ENCODE measurements at places on chromosomes 1 and 21.

DNA sequence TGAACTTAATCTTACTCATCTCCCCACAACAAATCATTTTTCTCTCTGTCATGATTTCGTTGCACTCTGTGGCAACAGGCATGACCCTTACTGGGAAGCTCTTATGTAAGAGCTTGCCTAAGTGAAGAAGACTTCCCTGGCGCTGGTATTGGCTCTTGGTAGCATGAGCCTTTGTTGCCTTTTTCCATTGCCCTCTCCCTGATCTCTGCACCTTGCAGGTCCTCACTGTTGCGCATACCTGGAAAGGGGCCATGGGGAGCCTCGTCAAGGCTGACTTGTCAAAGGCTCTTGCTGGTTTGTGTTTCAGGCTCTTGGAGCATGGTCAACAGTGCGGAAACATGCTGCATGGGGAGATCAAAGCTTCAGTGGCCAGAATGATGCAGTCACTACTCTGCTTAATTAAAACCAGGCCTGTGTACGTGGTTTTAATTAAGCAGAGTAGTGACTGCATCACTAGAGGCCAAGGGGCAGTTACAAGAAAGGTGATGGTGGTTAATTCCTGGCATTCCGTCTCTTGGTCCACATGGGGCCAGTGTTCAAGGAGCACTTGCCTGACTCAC, 141.3 kb downstream of the SPATA46 start:
- no peak for DNase-seq

- DNase-seq, result no peak
Measured at GRCh38 chr1:210144736-210145135, 87.9 kb upstream of the SERTAD4 start.

GRCh38 chr1:43351421-43352350, 7.1 kb upstream of the CDC20 start:
- no peak for DNase-seq

DNA sequence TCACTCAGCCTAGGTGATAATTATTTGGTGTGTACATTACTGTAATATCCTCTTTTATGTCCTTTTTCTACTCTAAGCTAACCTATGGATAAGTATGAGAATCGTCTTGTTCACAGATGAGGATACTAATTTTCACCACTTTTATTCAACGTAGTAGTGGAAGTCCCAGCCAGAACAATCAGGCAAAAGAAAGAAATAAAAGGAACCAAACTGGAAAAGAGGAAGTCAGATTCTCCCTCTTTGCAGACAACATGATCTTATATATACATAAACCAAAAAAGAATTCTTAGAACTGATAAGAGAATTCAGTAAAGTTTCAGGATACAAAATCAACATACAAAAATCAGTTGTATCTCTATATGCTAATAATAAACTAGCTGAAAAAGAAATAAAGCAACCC, 12.6 kb upstream of the RGL1 start:
- no peak for DNase-seq

DNA sequence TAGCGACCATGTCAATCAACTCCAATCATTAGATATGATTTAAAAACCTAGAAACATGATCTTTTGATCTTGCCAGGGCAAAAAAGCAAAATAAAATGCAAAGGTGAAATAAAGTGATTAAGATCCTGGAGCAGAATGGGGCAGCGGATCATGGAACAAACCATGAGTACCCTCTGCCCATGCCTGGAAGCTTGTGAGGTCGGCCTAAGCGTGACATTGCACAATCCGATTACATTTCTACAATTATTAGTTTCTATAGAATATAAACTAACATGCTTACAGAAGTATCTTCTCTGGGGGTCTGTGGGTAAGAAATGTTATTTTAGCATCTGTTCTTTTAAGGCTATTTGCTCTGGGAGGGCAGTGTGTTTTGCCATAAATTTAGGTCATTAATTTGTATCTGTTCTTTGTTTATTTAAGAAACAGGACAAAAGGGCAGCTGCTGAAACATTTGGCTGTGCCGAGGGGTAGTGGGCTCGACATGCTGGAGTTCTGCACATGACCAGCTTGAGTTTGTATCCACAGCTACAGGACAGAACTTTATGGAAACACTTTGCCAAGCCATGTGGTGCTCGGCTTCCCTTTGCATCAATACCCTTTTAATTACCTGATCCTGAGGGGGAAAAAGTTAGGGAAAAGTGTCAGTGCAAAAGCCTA, 55.9 kb downstream of the ZBTB18 start:
- DNase-seq, result no peak

DNA sequence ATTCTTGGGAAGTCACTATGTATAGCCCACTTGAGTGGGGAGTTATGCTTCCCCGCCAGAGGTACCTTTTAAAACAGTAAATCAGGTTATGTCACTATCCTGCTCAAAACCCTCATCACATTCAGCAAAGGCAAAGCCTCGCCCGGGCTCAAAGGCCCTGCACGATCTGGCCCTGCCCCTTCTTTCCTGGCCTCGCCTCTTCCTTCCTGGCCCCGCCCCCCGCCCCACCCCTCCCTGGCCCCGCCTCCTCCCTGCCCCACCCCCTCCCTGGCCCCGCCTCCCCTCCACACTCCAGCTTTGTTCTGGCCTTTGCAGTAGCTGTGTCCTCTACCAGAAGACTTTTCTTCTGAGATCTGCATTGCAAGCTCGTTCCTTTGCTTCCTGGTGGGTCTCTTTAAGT, 6.6 kb downstream of the LDLRAD2 start:
- no peak for DNase-seq

DNA sequence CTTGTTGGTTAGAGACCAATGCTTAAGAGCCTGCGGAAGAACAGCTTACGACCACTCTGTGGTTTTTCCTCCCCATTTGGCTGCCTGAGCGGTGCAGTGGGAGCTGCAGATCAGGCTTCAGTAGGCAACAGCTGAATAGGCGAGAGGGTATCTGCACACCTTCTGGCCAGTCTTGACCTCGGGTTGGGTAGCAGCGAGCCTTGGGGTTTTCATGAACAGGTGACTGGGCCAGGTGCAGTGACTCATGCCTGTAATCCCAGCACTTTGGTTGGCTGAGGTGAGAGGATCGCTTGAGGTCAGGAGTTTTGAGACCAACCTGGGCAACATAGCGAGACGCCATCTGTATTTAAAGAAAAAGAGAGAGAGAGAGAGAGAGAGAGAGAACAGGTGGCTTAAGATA, 41.0 kb downstream of the NENF start:
- DNase-seq, result no peak

- no peak for DNase-seq
Measured at GRCh38 chr1:210457568-210457967, 128.9 kb downstream of the HHAT start.

DNA sequence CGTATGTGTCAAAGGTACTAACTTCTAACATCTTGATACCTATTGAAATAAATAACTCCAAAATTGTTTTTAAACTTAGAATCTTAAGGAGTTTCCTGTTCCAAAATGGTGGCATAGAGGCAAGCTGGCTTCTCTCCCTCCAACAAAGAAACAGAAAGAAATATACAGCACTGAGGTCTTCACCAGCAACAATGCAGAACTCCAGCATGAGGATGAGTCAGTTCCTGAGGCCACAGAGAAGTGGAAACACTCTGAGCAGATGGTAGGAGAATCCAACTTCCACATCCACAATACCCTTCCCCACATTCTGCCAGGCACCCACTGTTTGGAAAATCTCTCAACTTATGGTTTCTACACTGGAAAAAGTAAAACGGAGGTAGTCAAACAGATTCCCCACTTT, 12.2 kb upstream of the PPIH start:
- no peak for DNase-seq

DNA sequence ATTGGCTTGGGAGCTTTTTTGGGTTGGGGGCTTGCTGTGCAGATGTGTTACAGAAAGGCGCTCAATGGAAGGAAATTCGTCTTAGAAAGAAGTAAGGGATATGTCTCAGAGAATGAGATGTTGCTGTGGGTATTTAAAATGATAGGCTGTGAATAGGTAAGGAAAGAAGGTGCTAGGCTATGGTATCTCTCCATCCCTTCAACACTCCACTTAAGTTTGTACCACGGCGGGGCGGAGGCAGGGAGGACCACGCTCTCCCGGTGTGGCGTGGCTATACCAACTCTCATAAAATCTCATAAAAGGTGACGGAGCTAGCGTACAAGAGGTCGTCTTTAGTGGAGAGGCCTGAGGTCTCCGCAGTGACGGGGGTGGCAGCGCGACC, 305 bp upstream of the RPS6KC1 start:
- no peak for DNase-seq

- DNase-seq, result no peak
Measured at GRCh38 chr1:155198547-155198906, 9.2 kb downstream of the THBS3 start.

- DNase-seq, result no peak
Measured at GRCh38 chr21:18155508-18156193, 89.0 kb upstream of the CHODL start.

DNA sequence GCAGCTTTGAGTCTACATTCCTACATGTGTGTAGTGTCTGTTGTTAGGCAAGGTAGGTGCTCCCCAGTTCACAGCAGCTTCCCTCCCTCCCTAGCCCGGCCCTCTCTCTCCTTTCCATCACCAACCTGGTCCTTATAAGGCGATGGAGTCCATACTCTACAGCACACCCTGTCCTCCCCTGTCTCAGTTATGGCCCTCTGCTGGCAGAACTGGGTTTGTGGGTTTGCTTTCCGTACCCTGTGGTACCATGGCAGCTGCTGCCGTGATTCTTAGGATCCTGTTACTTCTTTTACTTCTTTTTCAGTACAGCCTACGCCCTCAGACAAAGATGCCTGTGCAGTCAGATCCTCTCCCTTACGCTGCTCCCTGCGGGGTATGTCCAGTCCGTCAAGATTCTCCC, 31.7 kb downstream of the AK5 start:
- no peak for DNase-seq

- DNase-seq, result no peak
Measured at GRCh38 chr21:31107176-31107785, 69.0 kb upstream of the KRTAP19-8 start.

DNA sequence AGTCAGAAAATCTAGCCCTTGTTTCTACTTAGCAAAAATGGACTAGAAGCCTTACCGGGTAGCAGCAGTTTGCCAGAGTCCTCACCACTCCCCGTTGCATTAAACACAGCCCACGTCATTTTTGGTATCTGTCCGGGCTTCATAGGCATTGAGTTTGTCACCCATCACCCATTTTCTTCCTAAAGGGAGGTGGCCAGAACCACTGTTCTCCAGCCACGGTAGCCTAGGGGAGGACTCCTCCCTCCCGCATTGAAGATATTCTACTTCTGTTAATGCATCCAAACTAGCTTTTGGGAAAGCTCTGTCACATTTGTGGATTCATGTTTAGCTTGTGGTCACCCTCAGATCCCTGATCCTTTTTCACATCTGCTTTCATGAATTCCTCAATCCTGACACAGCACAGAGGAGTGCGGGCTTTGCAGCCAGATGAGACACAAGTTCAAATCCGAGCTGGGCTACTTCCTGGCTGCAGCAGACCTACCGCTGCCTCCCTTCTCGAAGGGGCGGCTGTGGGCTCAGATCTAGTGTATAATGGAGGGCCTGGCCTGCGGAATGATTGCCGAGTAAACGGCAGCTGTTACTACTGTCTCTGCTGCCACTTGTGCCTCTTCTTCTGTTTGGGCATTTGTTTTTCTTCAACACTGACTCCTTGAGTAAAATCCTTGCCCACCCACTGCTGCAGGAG, 63.2 kb upstream of the EFHD2 start:
- no peak for DNase-seq

DNA sequence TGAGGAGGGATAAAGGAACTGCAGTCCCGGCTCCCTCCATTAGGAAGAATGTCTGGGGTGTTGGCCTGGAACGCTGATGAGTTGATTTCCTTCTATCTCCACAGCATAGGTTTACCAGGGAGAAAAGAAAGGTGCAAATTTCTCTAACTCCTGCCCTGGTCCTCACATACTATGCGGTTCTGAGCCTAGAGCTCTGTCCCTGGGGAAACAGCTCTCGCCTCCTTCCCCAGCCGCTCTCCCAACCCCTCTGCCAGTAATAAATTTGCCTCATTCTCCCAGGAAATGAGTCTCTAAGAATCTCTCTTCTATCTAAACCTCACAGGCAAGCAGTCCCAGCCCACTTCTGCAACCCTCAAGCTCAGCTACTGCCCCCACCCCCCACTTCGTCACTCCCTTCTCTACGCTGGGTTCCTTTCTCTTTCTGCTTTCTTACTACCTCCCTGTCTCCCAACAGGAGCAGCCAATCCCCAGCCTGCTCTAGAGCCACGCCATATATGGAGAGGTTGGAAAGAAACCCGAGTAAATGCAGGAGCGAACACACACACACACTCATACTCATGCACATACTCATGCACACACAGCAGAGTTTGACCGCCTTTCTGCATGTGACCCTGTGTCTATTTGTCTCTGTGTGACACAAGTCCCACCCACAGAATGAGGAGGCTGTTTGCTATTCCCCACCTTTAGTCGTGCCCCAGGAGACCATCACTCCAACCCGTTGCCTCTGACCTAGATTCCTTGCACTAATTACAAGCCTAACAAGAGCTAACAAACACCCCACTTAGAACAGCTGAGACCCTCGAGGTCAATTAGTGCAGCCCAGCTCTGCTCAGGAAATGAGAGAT, 13.4 kb downstream of the PLEKHO1 start:
- no peak for DNase-seq

- DNase-seq, result no peak
Measured at GRCh38 chr1:41902159-41902577, 16.6 kb downstream of the HIVEP3 start.

DNA sequence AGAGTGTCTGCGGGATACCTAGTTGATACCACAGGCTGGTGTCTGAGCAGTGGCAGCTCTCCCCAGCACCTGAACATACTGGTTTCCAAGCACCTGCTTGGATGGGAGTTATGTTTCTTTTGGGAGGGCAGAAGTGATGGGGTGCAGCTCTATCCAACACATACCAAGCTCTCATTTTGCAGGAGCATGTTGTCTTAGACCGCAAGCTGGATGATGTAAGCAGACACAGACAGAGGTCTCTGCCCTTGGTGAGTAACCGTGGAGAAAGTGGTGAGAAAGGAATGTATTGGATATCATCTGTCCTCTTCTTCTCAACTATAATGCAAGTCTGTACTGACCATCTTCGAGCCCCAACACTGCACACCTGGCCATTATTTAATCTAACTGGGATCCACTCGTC, 37.4 kb downstream of the ZNF496 start:
- no peak for DNase-seq

GRCh38 chr1:67432745-67433144, 2.5 kb upstream of the SERBP1 start:
- no peak for DNase-seq

DNA sequence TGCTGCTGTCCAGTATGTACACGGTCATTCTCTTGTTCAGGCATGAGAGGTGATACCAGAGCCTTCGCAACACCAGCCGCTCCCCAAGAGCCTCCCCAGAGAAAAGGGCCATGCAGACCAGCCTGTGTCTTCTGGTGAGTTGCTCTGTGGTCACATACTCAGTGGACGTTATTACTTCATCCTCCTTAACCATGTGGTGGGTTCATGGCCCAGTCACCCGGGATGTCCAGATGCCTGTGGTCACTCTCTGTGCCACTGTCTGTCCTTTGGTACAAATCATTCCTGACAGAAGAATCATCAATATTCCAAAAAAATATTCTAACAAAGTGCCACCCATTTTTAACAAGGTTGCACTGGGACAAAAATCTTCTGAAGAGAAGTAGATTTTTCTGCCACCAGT, 8.8 kb upstream of the ZNF124 start:
- DNase-seq, result no peak

GRCh38 chr1:217354895-217355294, 276.0 kb downstream of the GPATCH2 start:
- no peak for DNase-seq

- DNase-seq, result no peak
Measured at GRCh38 chr1:44485229-44485933, 80.3 kb downstream of the RNF220 start.

GRCh38 chr1:176745945-176746344, 283.0 kb downstream of the PAPPA2 start:
- DNase-seq, result no peak

- DNase-seq, result no peak
Measured at GRCh38 chr1:112262316-112262715, 133.7 kb upstream of the CTTNBP2NL start.

Measured in stimulated activated CD8-positive, alpha-beta memory T cell treated with anti-CD3 and anti-CD28 coated beads, Interleukin-7, amount 100 ng/mL, for 24 hours (primary cell).